ENCODE measurements at places on chromosomes 7 and 10.
A peak's percentile ranks its signal among the peaks of the same experiment; 100 is the strongest.

GRCh38 chr7:127995881-127996215 is 35.4 kb downstream of the LRRC4 start:
- no peak for DNase-seq

DNA sequence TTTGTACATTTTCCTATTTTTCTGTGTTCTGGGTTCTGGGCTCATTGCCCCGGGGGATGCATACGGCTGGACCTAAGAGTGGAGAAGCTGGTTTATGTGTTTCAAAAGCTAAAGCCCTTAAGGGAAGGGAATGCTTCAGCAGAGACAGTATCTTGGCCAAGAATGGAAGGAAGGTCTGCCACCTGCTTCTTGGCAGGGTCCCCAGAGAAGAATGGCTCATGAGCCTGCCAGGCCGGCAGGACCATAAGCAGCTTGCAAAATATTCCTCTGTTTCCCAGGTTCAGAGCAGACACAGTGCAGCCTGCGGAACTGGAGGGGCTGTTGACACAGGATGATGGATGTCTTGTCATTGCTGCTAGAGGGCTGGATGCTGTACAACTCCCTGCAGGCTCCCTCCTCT is 7.8 kb upstream of the ABHD11 start:
- no peak for DNase-seq

DNA sequence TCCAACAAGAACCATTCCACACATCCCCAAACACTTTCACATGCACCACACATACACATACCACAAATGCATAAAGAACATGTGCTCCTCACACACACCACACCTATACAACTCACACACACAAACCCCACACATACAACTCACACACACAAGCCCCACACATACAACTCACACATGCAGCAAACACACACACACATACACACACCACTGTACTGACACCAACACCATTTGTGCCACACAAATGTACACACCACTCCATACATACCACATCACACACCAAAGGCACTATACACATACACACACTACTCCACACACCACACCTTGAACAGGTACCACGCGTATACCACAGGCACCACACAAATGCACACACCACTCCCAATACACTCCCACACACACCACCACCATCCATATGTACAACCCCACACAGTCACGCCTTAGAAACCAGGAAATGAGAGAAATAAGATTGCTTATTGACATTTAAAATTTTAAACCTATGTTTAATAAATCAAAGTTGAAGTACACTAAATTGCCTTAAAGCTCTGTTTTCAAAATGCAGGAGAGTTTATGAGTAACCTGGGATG is 107.4 kb downstream of the ARL4A start:
- no peak for DNase-seq

DNA sequence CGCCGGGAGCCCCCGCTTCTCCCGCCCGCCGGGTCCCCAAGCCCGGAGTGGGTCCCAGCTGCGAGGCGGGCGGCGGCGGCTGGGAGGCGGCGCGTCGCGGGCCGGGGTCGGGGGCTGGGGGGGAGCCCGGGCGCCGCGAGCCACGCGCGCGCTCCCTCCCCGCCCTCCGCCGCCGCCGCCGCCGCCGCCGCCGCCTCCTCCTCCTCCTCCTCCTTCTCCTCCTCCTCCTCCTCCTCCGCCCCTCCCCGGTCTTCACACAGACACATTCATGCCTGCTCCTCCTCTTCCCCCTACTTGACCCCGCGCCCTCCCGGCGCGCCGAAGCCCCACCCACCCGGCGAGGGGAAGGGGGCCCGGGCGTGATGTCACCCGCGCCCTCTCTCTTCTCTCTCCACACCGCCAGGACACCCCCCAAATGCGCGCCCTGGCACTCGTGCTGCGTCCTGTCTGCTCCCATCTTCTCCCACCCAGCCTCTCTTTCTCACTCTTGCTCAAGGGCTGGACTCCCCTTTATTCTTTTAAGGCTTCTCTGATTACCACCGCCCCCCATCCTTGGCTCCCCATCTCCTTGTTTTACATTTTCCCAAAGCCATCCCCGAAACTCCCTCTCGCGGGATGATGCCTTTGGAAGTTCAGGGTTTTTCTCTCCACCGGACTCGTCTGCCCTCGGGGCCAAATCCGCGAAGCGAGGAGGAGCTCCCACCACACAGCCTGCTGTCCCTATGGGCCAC is 967 bp upstream of the GLI3 start:
- peak; percentile 49 for DNase-seq

DNA sequence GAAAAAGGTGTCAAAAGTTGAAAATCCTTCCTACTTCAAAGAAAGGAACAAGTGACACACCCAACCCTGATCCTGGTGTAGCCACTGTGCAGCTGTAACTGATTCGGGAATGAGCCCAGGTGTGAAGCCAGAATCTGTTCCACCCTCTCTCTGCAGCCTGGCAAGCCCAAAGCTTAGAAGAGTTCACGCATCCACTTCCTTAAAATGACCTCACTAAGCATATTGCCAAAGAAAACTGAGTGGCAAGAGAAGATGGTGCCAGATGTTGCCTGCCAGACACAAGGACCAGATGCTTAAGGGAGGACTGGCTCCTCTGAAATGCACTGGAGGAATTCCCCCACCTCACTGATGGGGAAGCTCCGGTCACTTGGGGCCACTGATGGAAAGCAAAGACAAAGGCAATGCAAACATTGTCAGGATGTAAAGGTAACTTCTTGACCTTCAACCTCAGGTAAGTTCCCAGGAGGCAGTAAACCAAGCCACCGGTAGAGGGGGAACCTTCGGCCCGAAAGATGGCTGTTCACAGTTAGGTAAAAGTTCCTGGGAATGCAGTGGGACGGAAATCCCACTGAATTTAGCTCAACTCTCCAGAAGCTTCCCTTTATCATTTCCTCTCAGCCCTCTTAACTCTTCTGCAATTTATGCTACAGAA is 554.9 kb downstream of the KCNMA1 start:
- no peak for DNase-seq

GRCh38 chr7:124784879-124785818 is 19.6 kb upstream of the GPR37 start:
- DNase-seq = peak; percentile 46

Measured in hippocampal formation (tissue), 2 donors.